ENCODE measurements at places on chromosomes 7 and 10. TPM values are rescaled to one million over a fixed set of nuclear protein-coding genes. Genes with fewer than 3 reads are reported as not detected.

GRCh38 chr10:14604181-14605142, 170.2 kb downstream of the FAM107B start:
- H3K4me3 ChIP-seq: peak overlapping the region; percentile 77
- peaks cover 44% of the 10 kb centered on the region for H3K4me1 ChIP-seq
- peak overlapping the region; percentile 84 for H3K27ac ChIP-seq
- DNase-seq: no peak

GRCh38 chr7:137961200-137962177, 40.4 kb downstream of the CREB3L2 start:
- H3K4me1 ChIP-seq: peaks cover 30% of the 10 kb centered on the region
- H3K27ac ChIP-seq: peak overlapping the region; percentile 14
- peaks cover 27% of the 10 kb centered on the region for H3K36me3 ChIP-seq
- H3K4me3 ChIP-seq: no peak overlapping the region
- DNase-seq: no peak

Gene LAMB4
- not detected for polyA plus RNA-seq

Gene PRSS2
- polyA plus RNA-seq: 0.44 TPM

All from GM12878 (cell line).